PC-3 (cell line): ENCODE measurements at places on chromosomes 1 and 21.
A peak's percentile ranks its signal among the peaks of the same experiment; 100 is the strongest.

- H3K4me1 ChIP-seq, result 0 out of 2 replicates have a peak, but pooled peaks cover 12% of the 10 kb centered on the region
- DNase-seq, result no peak
- no peaks in the 10 kb centered on the region for H3K27me3 ChIP-seq
- no peak overlapping the region for H3K27ac ChIP-seq
- no peak overlapping the region for H3K4me3 ChIP-seq
Measured at GRCh38 chr1:64962441-64962840, 3.9 kb downstream of the JAK1 start.

- no peak for DNase-seq
- no peak overlapping the region for H3K4me3 ChIP-seq
- H3K4me1 ChIP-seq, result no peaks in the 10 kb centered on the region; the same call in 1 of the 2 replicates
- H3K27ac ChIP-seq, result no peak overlapping the region
- no peaks in the 10 kb centered on the region for H3K27me3 ChIP-seq
Measured at GRCh38 chr21:26473471-26473870, 99.6 kb downstream of the CYYR1 start.

- H3K4me3 ChIP-seq, result no peak overlapping the region
- DNase-seq, result no peak
- no peak overlapping the region for H3K27ac ChIP-seq
- H3K4me1 ChIP-seq, result peaks cover 10% of the 10 kb centered on the region
Measured at GRCh38 chr1:204520834-204521709, 4.9 kb downstream of the MDM4 start.

- H3K36me3 ChIP-seq, result no peaks in the 10 kb centered on the region; the same call in 1 of the 2 replicates
- peak overlapping the region; percentile 17 for H3K27ac ChIP-seq
- peak overlapping the region; percentile 57 for H3K4me3 ChIP-seq
- no peaks in the 10 kb centered on the region for H3K27me3 ChIP-seq
Measured at GRCh38 chr21:44337941-44338895, 972 bp downstream of the CFAP410 start.

- H3K36me3 ChIP-seq, result no peaks in the 10 kb centered on the region
- no peak for DNase-seq
- no peak overlapping the region for H3K27ac ChIP-seq
- H3K4me3 ChIP-seq, result no peak overlapping the region
Measured at GRCh38 chr1:115556236-115556635, 85.5 kb upstream of the VANGL1 start.

DNA sequence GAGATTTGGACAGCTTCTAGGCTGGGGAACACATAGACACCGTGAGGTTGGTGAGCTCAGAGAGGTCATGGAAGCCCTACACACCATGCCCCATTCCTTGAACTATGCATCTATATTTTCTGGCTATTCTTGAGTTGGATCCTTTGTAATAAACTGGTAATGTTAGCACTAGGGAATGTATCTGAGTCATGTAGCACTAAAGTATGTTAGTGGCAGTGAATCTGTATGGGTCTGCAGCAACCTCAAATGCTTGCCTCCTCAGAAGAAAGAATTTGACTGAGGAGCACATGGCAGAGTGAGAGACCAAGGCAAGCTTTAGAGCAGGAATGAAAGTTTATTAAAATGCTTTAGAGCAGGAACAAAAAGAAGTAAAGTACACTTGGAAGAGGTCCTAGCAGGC, 43.7 kb upstream of the LRRC7 start:
- no peak overlapping the region for H3K4me3 ChIP-seq
- no peaks in the 10 kb centered on the region for H3K4me1 ChIP-seq
- peaks cover 22% of the 10 kb centered on the region for H3K27me3 ChIP-seq
- no peak overlapping the region for H3K27ac ChIP-seq
- DNase-seq, result no peak

GRCh38 chr1:217079584-217079983, 356.4 kb upstream of the ESRRG start:
- no peaks in the 10 kb centered on the region for H3K27me3 ChIP-seq
- no peaks in the 10 kb centered on the region for H3K36me3 ChIP-seq

DNA sequence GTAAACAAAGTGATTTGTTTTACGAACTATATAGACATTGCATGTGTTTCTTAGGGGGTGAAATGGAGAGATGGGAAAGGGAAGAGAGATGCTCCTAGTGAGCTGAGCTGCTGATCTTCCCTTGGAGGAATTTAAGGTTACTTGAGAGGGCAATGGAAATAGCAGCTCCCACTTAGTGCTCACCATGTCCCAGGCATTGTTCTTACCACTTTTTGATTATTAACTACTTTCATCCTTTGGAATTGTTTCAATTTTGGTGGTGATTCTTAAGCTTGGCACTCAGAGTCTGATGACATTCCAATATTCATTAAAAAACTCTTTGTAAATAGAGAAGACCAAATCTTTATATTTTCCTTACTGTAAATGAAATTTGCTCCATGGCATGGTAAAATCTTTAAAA, 124.9 kb downstream of the ITSN1 start:
- peaks cover 8% of the 10 kb centered on the region for H3K4me1 ChIP-seq
- no peak overlapping the region for H3K27ac ChIP-seq
- no peaks in the 10 kb centered on the region for H3K27me3 ChIP-seq
- no peak overlapping the region for H3K4me3 ChIP-seq

GRCh38 chr1:59317343-59317742, 20.4 kb downstream of the FGGY start:
- H3K27ac ChIP-seq, result no peak overlapping the region
- no peak for DNase-seq
- no peaks in the 10 kb centered on the region for H3K36me3 ChIP-seq
- H3K4me1 ChIP-seq, result no peaks in the 10 kb centered on the region

GRCh38 chr1:232980986-232981560, 30.7 kb downstream of the NTPCR start:
- peaks cover 3% of the 10 kb centered on the region; the same call in 1 of the 2 replicates for H3K36me3 ChIP-seq
- no peaks in the 10 kb centered on the region for H3K27me3 ChIP-seq
- no peaks in the 10 kb centered on the region; the same call in 1 of the 2 replicates for H3K4me1 ChIP-seq
- no peak overlapping the region for H3K4me3 ChIP-seq

GRCh38 chr1:54401799-54402198, 4.4 kb downstream of the SSBP3 start:
- H3K36me3 ChIP-seq, result peaks cover 26% of the 10 kb centered on the region
- no peak for DNase-seq
- H3K27me3 ChIP-seq, result no peaks in the 10 kb centered on the region
- peaks cover 19% of the 10 kb centered on the region for H3K4me1 ChIP-seq

DNA sequence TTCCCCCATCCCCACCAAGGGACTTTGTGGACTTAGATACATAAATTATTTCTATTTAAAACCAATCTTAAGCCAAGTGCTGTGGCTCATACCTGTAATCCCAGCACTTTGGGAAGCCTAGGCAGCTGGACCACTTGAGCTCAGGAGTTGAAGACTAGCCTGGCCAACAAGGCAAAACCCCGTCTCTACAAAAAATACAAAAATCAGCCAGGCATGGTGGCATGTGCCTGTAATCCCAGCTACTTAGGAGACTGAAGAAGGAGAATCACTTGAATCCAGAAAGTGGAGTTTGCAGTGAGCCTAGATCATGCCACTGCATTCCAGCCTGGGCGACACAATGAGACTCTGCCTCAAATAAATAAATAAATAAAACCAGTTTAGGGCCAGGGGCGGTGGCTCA, 4.5 kb upstream of the LAX1 start:
- H3K4me3 ChIP-seq, result no peak overlapping the region
- DNase-seq, result no peak
- H3K27ac ChIP-seq, result no peak overlapping the region
- no peaks in the 10 kb centered on the region for H3K36me3 ChIP-seq
- no peaks in the 10 kb centered on the region for H3K27me3 ChIP-seq

- no peaks in the 10 kb centered on the region for H3K27me3 ChIP-seq
- peak overlapping the region; percentile 24 for H3K27ac ChIP-seq
- no peaks in the 10 kb centered on the region for H3K36me3 ChIP-seq
- peaks cover 58% of the 10 kb centered on the region for H3K4me1 ChIP-seq
Measured at GRCh38 chr1:151616505-151616849, 4.6 kb downstream of the SNX27 start.
